ENCODE measurements at places on chromosomes 5 and 9.

- DNase-seq = no peak
Measured at GRCh38 chr5:144844086-144844485, 673.4 kb downstream of the KCTD16 start.

- DNase-seq = no peak
Measured at GRCh38 chr9:136314056-136314416, 10.1 kb upstream of the CCDC187 start.

GRCh38 chr9:101673642-101674041, 64.8 kb downstream of the GRIN3A start:
- DNase-seq = no peak

GRCh38 chr9:31519424-31519823, 865.0 kb upstream of the ACO1 start:
- no peak for DNase-seq

DNA sequence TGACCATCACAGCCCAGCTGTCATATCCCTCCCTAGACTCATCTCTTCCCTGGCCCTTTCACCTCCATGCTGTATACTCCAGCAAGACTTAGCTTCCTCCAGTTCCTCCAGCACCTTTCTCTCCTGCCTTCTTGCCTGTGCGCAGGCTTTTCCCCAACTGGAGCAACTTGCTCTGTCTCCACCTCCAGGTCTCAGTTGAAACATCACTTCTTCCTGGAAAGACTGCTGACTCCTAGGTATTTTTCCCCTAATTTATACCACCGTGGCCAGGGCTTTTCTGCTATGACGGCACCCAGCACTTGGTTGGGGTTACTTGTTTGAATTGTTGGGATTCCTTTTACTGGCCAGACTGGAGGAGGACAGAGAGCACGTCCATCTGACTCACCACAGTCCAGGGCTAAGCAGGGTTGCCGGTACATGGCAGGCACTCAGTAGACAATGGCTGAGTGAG, 67.5 kb downstream of the KCNIP1 start:
- DNase-seq = peak; percentile 30

GRCh38 chr5:60147791-60148190, 254.3 kb upstream of the PDE4D start:
- DNase-seq = no peak

- no peak for DNase-seq
Measured at GRCh38 chr5:37396352-37396751, 17.2 kb downstream of the WDR70 start.

- no peak for DNase-seq
Measured at GRCh38 chr9:34291023-34291422, 38.0 kb downstream of the KIF24 start.

DNA sequence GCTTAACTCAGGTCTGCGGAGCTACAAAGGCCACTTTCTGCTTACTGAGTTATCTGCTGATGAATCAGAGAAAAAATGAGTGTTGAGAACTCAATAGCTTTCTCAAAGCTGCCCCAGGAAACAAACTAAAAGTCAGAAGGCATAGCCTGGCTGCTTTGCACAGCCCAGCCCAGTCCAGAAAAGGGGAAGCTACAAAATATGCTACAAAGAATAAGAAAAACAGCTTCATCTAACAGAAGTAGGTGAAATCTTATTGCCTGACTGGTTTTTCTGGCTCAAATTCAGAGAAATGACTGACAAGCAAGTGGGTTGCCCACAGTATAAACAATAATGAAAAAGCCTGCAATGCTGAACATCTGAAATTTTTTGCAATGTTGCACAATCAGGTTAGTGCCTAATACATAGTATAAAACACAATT, 156.2 kb downstream of the PPP2R2B start:
- no peak for DNase-seq

GRCh38 chr5:178323541-178323865, 90.9 kb upstream of the PHYKPL start:
- no peak for DNase-seq
